ENCODE measurements at places on chromosomes 6 and 20.

DNA sequence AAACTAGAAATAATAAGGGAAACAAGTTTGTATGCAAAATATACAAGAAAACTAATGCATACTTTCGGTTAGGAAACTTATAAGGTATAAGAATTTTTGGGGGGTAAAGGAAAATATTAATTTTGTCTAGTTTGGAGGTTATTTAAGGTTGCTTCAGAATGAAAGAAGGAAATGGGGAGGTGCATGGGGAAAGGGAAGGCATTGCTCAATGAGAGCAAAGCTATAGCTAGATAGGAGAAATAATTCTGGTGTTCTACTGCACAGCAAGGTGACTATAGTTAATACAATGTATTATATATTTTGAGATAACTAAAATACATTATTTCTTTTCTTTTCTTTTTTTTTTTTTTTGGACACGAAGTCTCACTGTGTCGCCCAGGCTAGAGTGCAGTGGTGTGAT lies 5.4 kb upstream of the MYMX start:
- no peak for DNase-seq

DNA sequence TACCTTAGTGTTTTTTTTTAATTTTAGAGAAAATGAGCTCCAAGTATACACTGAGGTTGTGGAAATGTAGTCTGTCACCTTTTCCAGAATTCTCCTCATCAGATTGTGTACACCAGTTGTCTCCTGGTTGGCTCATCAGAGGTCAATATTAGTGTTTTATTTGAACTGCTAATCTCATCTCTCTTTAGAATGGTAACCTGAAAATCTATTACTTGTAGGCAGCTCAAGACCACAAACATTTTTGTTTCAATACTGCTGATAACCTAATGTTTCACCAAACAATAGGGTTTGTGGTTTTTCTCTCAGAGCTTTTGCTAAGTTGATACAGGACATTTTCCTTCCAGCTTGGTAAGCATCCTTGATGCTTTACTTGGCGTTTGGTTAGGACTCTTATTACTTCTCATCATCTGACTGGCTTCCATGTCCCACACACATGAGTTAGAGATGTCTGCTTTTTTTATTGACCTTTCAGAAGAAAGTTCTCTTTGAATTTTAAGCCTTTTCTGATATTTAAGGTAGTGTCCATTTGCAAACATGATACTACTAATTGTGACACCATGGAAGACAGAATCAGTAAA lies 15.1 kb downstream of the ADGRG6 start:
- DNase-seq = no peak

- no peak for DNase-seq
These were observed 12.2 kb downstream of the TRAF3IP2 start for GRCh38 chr6:111593512-111593816.

GRCh38 chr6:25344827-25345226 lies 65.7 kb downstream of the CARMIL1 start:
- no peak for DNase-seq

DNA sequence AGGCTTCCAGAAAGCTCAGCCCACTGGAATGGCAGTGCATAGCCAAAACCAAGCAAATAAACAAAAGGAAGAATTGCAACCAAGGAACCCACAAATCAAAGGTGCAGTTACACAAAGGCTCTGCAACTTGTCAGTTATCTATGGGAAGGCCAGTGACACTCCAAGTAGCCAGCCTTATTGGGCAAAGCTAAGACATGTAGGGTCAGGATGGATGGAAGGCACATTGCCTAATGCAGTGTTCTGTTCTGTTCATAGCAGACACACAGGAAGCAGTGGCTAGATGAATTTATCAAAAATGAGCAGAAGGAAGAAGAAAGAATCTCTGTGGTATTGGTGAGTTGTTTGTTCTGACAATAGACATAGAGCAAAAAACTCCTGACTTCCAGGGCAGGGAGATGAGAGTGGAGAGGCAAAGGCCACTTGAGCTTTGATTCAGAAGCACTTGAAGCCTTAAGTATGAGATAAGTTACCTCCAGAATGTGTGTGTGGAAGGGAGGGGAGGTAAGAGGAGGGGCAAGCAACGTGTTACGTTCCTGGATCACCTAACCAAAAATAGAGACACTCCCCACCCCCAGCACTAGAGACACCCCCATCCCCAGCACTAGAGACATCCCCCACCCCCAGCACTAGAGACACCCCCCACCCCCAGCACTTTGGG lies 57.9 kb upstream of the AKAP12 start:
- DNase-seq = no peak

- no peak for DNase-seq
These were observed 108.4 kb upstream of the SLC22A23 start for GRCh38 chr6:3565291-3565690.

DNA sequence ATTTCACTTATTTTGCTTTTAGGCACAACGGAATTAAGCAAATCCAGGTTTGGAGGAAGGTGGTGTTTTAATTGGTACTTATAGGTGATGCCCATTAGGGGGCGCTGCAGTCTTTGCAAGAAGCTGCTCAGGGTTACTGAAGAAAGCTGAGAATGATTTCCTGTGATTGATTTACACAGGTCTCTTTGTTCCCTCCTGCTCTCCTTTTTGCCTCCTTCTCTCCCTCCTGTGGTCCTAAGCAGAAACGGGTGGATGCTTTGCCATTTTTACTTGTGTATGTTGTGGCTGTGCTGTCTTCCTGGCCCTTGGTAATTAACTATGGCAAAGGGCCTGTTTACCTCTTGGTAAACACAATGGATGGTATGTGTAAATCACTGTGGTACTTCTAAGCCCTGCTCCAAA lies 97.8 kb downstream of the ANKS1A start:
- DNase-seq = peak; percentile 79

DNA sequence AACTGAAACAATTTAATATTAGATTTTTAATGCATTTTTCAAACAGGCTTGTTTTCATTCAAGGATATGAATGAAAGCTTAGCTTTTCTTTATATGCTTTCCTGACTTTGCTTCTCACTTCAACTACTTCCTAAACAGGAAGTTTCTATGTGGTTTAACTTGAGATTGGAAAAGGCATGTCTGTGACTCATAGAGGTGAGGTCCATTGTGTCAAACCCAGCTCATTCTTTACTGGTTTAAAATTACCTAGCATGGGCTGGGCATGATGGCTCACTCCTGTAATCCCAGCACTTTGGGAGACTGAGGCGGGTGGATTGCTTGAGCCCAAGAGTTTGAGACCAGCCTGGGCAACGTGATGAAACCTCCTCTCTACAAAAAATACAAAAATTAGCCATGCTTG lies 34.4 kb downstream of the EFHC1 start:
- no peak for DNase-seq

DNA sequence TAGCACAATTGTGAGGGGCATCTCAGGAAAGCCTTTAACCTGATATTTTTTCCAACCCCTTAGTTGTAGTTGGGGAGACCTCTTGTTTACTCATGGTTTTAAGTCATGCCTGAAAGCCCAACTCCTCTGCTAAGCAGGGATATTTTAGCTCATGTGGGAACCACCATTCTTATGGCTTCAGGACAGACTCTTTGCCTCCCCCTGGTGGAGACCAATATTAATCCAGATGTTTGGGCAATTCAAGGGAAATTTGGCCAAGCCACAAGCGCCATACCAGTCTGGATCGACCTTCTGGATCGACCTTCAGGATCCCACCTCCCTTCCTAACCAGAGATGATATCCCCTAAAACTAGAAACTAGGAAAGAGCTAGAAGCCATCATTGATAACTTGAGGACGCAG lies 211.2 kb downstream of the C6orf118 start:
- no peak for DNase-seq

- DNase-seq = no peak
These were observed at the start of gene HTR1B for GRCh38 chr6:77463308-77463860. HTR1B (minus strand) TSS chr6:77463491; CDS start chr6:77463403, 88 bp downstream.

DNA sequence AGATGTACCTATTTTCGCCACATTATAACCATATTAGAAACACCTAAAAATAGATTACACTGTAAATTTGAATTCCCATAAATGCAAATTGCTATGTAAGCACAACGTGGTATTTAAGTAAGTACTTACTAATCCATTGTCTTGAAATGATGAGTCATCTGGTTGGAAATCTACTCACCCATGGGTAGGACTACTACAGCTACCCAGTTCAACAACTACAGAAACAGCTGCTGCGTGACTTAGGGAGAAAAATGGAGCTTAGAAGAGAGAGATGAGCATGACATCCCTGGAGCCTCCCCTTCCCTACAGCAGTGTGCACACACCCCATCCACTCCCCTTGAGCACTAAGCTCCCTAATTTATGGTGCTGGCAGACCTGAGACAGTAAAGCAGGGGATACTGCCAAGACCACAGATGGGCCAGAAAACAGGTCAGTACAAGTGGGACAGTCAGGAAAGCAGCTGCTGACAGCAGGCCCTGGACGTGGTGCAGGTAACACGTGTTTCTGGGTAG lies 26.9 kb downstream of the RRAGD start:
- peak; percentile 57 for DNase-seq

DNA sequence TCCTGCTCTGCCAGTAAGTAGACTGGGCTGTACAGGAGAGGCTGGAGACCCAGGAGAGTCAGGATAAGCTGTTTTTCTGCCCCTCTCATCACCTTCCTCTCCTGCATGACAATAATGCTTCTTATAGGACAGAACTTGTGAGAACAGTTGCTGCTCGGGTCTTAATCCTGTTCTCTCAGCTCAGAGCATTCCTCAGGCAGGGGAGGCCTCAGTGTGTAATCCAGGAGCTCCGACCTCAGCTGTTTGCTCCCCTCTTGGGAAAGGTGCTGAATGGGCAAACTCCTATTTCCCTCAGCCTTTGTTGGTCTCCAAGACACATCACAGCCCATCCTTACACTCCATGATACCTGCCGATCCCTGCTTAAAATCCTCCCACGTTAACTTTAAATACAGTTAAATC lies 134.9 kb upstream of the LRFN2 start:
- no peak for DNase-seq

DNA sequence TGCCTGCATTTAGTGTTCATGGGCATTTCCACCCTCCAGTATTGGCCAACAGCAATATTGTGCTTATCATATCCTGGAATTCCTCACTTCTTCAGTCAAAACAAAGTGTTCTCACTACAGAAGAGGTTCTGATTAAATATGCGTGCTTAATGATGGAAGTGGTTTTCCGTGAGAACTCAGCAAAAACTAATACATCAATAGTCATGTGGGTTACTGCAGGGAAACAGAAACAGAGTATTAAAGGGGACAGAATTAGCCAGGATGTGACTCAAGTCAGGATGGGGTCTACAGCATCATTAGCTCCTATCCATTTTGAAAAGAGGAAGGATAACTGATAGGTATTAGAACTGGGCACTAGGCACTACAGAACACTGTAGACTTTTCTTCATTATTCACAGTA lies 384.6 kb downstream of the CDKAL1 start:
- DNase-seq = no peak

GRCh38 chr6:159602431-159603041 lies 90.5 kb downstream of the SOD2 start:
- no peak for DNase-seq

Data from NCI-H2081 (cell line).